ENCODE measurements at places on chromosomes 3 and 15.

- DNase-seq, result no peak
These were observed 144.3 kb downstream of the FBN1 start for GRCh38 chr15:48501208-48501607.

DNA sequence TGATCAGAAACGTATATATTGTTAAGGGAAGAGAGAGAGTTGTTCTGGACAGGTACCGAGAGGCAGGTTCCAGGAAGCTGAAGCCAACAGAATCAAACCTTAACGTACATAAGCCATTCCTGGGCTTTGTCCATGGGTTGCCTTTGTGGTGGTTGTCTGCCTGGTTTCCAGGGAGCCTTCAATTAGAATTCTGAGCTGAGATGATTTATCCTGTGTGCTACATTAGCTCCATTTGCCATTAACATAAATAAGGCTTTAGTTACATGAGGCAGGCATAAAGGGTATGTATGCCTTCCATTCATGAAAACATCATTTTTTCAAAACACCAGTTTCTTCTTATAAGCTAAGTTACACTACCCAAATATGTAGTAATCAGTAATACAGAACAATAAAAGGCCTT, 729.4 kb upstream of the CFAP20DC start:
- no peak for DNase-seq

DNA sequence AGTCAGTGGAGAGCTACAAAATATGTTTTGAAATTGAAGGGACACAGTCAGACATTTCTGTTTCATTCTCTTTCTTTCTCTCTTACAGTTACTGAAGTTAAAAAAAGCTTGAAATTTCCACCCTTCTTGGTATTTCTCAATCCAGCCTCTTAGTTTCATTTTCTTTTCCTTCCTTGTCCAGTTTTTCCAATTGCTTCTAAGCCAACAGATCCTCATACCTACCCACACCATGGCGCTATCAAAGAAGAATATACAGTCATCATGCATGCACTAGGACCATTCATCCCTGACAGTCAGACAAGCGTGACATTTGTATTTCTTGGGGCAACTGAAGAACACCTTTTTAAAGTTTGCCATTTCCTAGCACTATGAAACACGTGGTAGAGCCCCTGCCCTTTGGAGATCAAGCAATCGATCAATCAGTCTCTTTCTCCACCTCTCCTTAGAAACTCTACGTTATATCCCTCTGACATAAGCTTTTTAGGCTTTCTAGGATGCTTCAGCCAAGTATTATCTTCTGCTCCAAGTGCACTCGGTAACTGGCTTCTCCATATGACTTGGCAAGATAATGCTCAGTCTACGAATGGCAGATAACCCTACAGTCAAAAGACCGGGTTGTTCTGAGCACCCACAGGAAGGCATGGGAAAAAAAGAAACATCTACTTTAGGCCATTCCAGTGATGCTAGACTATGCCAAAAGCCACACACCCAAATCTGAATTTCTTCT, 65.4 kb downstream of the FBN1 start:
- DNase-seq, result no peak

DNA sequence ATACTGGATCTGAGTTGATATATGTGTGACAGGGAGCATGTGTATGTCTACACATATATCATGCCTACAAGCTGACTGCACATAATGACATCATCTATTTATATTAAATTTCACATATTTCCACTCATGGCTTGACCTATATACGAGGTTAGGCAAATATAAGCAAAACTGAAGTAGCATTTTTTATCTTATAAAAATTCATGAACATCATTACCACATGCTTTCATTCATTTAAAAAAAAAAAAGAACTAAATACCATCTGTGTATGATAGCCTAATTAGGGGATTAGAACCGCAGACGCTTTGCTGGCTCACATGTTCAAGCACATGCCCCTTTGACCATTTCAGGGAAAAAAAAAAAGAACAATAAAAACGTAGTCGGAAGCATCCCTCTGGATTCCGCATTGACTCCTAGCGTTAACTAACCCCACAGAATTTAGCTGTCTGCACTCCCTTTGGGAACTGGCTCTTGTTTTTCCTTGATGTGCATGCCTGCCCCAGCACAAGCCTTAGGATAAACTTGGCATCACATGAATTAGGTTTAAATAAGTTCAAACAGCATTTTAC, 888.4 kb downstream of the ROBO1 start:
- no peak for DNase-seq

DNA sequence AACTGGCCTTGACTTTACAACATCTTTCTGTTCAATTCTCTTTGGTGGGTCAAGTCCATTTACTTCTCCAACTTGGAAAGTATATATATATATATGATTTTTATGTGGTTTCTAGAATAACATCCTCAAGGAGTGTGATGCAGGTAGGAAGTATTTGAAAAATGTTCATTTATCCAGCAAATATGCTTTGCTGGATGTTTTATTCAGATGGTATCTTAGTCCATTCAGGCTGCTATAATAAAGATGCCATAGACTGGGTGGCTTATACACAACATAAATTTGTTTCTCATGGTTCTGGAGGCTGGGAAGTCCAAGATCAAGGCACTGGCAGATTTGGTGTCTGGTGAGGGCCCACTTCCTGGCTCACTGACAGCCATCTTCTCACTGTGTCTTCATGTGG, 168.7 kb upstream of the RASGRP1 start:
- no peak for DNase-seq

GRCh38 chr3:136835813-136836510, 17.0 kb downstream of the SLC35G2 start:
- no peak for DNase-seq

GRCh38 chr3:100891033-100891432, 102.2 kb downstream of the ABI3BP start:
- DNase-seq, result no peak

All from umbilical cord (tissue), 2 donors.